ENCODE measurements at places on chromosomes 16 and 17.

GRCh38 chr16:25413975-25414374 is 156.3 kb upstream of the ZKSCAN2 start:
- DNase-seq: no peak

GRCh38 chr16:86134802-86135461 is 236.0 kb downstream of the IRF8 start:
- no peak for DNase-seq

DNA sequence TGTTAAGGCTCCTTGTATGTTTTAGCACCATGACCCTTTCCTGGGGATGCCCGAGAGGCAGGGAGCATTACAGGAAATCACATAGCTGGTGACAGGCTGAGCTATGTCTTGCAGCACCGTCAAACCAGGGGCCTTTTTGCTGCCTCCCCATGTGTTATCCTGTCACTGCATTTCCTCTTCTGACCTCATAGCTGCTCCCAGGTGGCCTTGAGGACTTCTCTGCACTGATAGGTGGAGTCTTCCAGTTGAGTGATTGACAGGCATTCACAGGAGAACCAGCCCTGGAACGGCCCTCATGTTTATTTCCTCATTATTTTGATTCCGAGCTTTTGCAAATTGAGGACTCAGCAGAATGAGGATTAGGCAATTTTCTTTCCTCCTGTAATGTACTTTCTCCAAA is 349.6 kb downstream of the HAPSTR1 start:
- DNase-seq: no peak

- DNase-seq: no peak
These were observed 6.4 kb upstream of the SRCAP start for GRCh38 chr16:30692396-30693064.

All from stimulated activated CD8-positive, alpha-beta memory T cell treated with anti-CD3 and anti-CD28 coated beads, Interleukin-4, amount 100 ng/mL, for 1 hour (primary cell).